CD4-positive, alpha-beta memory T cell (primary cell): ENCODE measurements at places on chromosomes 4 and X. TPM values are rescaled to one million over a fixed set of nuclear protein-coding genes. Genes with fewer than 3 reads are reported as not detected.

KLF8 gene
- 4.1 TPM for polyA plus RNA-seq

DNA sequence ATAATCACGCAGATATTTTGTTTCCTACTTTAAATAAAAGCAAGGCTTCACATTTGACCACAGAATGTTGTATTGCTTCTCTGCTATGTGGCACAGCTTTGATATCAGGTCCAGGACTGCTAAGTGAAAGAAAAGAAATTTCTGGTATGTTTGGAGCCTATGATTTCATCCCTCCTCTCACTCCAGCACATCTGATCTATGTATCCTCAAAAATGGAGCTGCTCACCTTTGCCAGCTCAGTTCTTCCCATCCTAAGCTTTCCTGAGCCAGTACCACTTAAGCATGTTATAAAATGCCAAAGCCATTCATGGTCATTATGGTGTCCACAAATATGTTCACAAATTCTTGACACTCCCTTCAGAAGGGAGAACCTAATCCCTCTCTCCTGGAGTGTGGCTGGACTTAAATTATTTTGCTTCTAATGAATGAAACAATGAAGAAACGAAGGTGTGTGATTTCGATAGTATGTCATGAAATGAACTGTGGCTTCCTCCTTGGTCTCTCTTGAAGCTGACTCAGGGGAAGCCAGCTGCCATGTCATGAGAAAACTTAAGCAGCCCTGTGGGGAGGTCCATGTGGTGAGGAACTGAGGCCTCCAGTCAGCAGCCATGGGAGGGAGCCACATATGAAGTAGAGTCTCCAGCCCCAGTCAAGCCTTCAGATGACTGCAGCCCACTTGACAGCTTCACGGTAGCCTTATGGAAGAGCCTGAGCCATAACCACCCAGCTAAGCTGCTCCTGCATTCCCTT lies 207.7 kb downstream of the MGST2 start:
- no peak for DNase-seq

DNA sequence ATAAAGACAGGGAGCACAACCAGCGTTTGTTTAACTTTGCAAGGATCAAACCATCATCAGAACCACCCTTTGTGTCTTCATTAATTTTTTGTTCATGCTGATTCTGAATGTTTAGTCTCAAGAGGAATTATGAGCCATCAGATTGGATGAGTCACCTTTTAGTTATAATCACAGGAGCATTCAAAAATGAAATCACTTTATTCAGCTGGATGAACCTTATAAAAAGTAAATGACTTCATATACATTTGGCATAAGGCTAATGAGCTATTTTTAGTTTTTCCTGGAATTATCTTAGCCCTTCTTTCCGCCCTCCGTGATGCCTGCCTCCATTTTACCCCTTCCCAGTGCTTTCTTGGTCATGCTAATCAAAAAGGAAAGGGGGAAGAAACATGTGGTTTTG lies 103.6 kb downstream of the SORBS2 start:
- no peak for DNase-seq

- DNase-seq, result no peak
These were observed 53.5 kb downstream of the PLAC1 start for GRCh38 chrX:134604701-134605311.

- DNase-seq, result peak; percentile 33
These were observed 15.8 kb downstream of the ZCCHC12 start for GRCh38 chrX:118839334-118839958.

GRCh38 chr4:88320224-88320779 lies 35.9 kb upstream of the PPM1K start:
- DNase-seq, result no peak

GRCh38 chrX:40867352-40867751 lies 132.0 kb upstream of the MED14 start:
- DNase-seq, result no peak

CXorf66 gene
- polyA plus RNA-seq, result not detected

GRCh38 chr4:76607266-76607799 lies 172.3 kb downstream of the SHROOM3 start:
- no peak for DNase-seq

DNA sequence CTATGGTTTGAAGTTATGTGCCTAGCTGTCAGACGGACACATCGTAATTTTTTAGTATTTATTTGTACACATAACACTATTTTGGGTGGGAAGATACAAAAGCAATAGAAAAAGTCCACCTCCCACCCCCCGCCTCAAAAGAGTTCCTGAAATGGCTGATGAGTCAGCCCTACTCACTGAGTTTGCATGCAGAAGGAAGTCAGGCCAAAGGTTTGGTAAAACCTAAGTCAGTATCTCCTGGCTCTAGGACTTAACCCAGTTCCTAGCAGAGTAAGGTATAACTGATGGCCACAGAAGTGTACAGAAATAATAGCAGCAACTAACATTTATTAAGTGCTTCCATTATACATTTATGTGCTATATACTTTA lies 2.9 kb upstream of the KLHL2 start:
- DNase-seq, result no peak

GYG2 gene
- not detected for polyA plus RNA-seq

- DNase-seq, result no peak
These were observed 6.4 kb upstream of the BGN start for GRCh38 chrX:153488231-153488914.

DNA sequence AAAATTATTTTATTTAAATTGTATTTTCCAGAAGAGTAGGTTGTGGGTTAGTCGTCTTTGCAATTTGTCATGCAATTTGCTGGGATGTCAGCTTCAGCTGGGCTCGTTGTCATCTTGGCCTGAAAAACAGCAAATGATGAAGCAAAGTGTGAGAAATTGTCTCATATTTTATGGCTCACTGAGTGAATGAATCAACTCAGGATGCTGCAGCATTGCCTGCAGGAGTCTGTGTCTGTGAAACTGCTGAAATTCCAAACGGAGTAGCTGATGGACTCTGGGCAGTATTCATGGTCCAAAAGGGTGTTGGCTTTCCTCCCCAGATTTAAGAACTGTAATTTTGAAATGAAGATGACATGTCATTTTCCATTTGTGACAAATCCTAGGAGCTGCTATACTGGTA lies 37.2 kb downstream of the CXCL8 start:
- DNase-seq, result no peak

- DNase-seq, result no peak
These were observed 82.3 kb upstream of the HUWE1 start for GRCh38 chrX:53768865-53769264.

ARSD gene
- 0.97 TPM for polyA plus RNA-seq

- DNase-seq, result no peak
These were observed 1.7 kb downstream of the GPRIN3 start for GRCh38 chr4:89305712-89306437.

GRCh38 chrX:125954236-125954635 lies 211.9 kb downstream of the DCAF12L2 start:
- no peak for DNase-seq

GRCh38 chr4:48698029-48698971 lies 81.8 kb downstream of the FRYL start:
- no peak for DNase-seq

DNA sequence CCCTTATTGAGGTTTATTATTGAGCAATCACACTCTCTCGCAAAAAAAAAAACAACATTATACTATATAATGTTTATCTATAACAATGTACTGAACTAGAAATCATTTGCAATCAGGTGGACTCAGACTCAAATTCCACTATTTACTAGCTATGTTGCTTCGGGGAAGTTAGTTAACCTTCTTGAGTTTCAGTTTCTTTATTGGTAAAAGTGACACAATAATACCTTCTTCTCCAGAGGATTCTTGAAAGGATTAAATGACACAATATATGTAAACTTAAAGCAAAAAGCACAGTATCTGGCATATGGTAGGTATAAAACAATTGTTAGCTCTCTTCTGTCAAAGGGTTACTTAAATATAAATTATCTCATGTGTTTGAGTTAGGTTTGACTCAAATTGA lies 31.5 kb upstream of the HDAC8 start:
- DNase-seq, result no peak

DNA sequence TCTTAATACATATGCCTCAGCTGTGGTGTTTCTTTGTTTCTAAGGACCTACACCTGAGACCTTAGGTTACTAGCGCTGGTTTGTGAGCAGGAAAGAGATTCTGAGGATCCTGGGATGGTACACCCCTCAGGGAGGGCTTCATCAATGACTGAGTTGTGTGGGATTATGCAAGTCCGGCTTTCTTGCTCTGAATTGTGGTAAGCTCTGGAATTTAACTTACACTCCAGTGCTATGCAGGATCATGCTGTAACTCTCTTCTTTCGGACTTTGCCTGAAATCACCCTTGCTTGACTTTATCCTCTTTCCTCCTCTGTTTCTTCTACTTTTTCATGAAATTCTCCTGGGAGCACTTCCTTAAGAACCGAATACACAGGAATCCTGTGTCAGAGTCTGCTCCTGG lies 431.5 kb upstream of the BOD1L1 start:
- DNase-seq, result no peak

GAB3 gene
- 3.2 TPM for polyA plus RNA-seq

TLL1 gene
- polyA plus RNA-seq, result not detected

GRCh38 chr4:93342738-93343137 lies 485.8 kb upstream of the ATOH1 start:
- no peak for DNase-seq

SMIM43 gene
- not detected for polyA plus RNA-seq

WAS gene
- polyA plus RNA-seq, result 13.4 TPM

- DNase-seq, result no peak
These were observed 831.2 kb downstream of the CCSER1 start for GRCh38 chr4:90958256-90958895.

GRCh38 chrX:42443267-42443666 lies 334.7 kb downstream of the PPP1R2C start:
- DNase-seq, result no peak

NDST3 gene
- not detected for polyA plus RNA-seq

SLC10A4 gene
- polyA plus RNA-seq, result not detected

DNA sequence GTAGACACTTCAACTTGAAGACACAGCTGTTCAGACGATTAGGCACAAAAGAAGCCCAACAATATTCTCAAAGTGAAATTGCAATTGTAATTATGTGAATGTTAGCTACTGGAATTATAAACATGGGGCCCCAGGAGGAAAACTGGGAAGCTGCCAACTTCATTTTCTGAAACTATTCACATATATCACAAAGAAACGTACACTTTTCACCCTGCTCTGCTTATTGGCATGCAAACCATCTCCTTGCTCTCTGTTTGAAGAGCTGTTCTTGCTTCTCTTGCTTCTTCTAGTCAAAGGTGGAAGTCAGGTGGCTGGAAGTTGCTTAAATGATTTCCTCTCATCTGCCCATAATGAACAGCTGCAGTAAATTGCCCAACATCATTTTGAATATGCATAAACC lies 320.1 kb downstream of the CFAP299 start:
- DNase-seq, result no peak
